Daoy (cell line): ENCODE measurements at places on chromosomes 12 and 14. TPM values are rescaled to one million over a fixed set of nuclear protein-coding genes. Genes with fewer than 3 reads are reported as not detected.

GRCh38 chr14:55019968-55020554 lies 6.8 kb downstream of the WDHD1 start:
- no peak for DNase-seq

DNA sequence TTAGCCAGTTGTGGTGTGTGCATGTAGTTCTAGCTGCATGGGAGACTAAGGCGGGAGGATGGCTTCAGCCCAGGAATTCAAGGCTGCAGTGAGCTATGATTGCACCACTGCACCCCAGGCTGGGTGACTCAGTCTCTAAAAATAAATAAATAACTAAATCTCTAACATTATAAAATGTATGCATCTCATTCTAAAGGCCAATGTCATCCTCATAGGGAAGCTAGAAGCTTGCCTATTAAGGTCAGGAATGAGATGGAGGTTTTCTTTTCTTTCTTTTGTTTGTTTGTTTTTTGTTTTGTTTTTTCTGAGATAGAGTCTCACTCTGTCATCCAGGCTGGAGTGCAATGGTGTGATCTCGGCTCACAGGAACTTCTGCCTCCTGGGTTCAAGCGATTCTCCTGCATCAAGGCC lies 48.8 kb upstream of the PAPLN start:
- DNase-seq = peak; percentile 60

DNA sequence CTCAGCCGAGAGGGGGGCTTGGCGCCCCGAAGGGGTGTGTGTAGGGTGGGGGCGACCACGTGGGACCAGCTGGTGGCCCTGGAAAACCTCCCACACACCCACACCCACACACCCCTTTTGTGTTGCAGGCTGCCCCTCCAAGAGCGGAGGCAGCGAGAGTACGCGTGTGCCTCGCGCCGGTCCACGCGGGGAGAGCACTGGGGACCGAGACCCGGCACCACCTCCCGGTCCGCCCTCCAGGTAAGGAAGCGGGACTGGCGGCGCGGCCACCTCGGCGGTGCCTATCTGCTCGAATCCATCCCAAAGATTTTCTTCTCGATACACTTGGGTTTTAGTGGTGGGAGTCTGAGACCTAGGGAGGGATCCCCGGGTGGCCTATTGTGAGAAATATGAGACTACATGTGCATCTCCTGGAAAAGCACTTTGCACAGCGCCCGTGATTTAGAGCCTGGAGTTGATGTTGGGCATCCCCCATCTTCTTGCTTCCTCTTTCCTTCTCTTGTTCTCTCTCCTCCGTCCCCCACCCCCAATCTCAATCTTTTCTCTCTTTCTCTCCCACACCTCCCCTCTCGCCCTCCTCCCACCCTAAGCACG lies 393 bp downstream of the SYT1 start:
- DNase-seq = peak; percentile 11

GRCh38 chr12:52372216-52373154 lies 5.2 kb upstream of the KRT85 start:
- peak; percentile 85 for DNase-seq

DNA sequence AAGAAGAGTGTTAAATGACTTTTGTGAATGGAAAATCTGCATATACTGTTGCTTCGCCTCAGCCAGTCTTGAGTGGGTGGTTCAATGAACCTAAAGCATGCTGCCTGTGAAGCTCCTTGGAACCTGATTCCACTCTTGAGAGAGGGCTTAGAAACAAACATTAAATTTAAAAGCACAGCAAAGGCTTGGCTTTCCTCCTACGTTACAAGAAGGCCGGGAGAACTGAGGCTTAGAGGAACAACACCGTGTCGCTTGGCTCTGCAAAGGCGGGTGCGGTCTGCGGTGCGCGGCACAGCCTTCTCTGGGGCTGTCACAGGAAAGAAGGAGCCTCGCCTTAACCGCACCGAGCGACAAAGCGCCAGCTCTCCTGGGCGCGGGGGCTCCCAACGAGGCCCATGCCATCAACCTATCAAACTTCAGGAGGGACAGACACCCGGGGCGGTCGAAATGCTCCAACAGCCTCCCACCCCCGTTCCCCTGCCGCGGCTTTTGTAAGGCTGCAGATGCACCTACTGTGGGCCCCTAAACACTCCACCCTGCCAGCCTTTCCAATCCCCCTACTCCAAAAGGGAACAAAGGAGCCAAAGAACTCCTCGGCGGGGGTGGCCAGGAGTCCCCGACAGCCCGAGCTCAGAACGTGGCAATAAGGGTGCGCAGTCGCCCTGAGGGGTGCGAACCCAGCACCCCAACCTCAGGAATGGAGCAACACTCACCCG lies 729 bp downstream of the OSBPL8 start:
- peak; percentile 53 for DNase-seq

GRCh38 chr12:26496170-26496569 lies 300.8 kb downstream of the SSPN start:
- DNase-seq = no peak

DNA sequence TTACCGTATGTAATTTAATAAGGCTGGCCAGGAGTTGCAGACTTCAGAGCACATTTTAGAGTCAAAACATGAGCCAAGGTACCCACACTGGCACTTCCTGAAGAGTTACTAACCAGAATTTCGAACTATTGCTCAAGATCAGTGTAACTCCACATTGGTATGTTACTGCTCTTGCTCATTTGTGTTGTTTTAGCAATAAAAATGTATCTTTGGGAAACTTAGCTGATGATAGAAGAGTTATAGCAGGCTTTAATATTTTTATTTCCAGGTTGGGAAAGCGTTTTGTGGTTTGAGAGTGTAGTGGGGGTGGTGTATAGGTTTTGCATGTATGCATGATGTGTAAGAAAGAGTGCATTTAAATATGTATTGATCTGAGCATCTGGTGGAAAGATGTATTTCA lies 96.6 kb downstream of the SCN8A start:
- no peak for DNase-seq

DNA sequence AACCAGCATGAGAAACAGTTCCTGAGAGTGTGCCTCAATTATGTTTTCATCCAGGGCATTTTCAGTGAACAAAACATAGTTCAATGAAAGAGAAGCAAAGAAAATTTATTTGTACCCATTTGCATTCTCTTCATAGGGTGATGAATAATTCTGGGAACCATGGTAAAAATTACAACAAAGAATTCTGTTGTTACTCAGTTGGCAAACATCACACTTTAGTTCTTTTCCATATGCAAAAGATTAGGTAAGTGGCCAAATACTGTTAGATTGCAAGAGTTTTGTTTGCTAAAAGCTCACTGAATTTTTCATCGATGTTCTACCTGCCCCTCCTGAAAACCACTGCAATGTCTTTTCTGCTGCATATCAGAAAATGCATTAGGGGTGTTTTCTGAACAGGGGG lies 132.4 kb upstream of the RGS6 start:
- no peak for DNase-seq

- DNase-seq = no peak
These were observed 35.5 kb upstream of the SOCS2 start for GRCh38 chr12:93536766-93537488.

GRCh38 chr14:89598548-89599186 lies 181.6 kb upstream of the FOXN3 start:
- DNase-seq = no peak

- peak; percentile 88 for DNase-seq
These were observed 792 bp upstream of the CHD4 start for GRCh38 chr12:6607751-6608591.

GRCh38 chr14:79960288-79960687 lies 251.0 kb downstream of the DIO2 start:
- DNase-seq = no peak

DNA sequence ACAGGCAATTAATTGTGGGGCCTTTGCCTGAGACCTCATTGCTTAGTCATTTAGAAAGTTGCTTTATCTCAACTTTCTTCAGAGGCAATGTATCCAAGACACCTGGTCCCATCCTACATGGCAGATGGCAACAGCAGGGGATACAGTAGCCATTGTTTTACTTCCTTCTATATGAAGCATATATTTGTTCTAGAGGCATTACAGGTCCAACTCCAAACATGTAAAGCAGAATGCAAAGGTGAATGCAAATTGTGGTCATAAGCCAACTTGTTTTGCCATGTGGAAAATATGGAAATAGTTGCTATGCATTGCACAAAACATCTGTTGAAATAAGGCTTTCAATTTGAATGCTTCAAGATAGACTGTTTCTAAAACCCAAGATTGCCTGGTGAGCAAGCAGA lies 109.8 kb upstream of the BCAT1 start:
- no peak for DNase-seq

GRCh38 chr12:111174251-111174960 lies 194.5 kb downstream of the PHETA1 start:
- no peak for DNase-seq

GRCh38 chr14:78448164-78449094 lies 278.3 kb downstream of the NRXN3 start:
- peak; percentile 25 for DNase-seq

DNA sequence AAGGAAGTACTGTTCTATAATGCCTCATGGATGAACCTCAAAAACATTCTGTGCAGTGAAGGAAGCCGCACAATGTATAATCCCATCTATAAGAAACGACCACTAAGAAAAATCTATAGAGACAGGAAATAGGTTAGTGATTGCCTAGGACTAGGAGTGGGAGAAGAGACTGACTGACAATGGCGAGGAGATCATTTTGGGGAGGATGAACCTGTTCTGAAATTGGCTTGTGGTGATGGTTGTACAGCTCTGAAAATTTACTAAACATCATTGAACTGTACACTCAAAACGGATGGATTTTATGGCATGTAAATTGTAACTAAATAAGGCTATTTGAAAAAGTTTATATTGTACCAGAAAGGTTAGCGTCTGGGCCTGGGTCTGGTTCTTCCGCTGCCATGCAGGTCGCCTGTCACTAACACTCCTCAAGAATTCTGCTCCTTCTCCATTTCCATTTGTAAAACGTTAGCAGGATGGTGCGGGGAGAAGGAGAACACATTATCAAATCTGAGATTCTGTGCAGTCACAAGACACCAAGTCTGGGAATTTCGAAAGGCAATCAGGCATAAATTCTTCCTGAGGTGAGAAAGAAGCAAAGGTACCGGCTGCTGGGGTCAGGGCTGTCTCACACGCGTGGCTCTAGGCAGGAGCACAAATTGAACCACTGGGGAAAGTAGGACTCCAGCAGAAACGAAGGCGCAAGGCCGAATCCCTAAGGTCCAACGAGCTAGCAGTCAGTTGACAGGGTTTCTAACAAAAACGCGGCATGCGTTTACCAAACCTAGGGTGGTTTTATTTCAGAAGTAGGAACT lies 845 bp upstream of the COCH start:
- no peak for DNase-seq

GRCh38 chr12:84551373-84551772 lies 361.2 kb downstream of the SLC6A15 start:
- no peak for DNase-seq

DNA sequence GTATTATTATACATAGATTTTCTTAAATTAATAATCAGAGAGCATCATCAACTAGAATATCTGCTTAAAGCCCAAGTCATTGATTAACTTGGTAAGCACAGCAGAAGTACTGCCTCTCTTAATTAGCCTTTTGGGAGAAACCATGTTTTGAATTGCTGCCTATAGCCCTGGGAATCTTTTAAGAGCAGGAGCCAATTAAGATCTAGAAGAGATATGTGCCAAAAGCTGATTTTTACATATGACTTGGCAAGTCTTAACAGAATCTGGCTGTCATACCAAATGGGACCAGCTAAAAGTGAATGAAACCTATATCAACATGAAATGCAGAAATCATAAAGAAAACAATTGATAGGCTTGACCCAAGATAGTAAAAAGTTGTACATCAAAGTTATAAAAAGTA lies 23.2 kb upstream of the WNK1 start:
- no peak for DNase-seq

DNA sequence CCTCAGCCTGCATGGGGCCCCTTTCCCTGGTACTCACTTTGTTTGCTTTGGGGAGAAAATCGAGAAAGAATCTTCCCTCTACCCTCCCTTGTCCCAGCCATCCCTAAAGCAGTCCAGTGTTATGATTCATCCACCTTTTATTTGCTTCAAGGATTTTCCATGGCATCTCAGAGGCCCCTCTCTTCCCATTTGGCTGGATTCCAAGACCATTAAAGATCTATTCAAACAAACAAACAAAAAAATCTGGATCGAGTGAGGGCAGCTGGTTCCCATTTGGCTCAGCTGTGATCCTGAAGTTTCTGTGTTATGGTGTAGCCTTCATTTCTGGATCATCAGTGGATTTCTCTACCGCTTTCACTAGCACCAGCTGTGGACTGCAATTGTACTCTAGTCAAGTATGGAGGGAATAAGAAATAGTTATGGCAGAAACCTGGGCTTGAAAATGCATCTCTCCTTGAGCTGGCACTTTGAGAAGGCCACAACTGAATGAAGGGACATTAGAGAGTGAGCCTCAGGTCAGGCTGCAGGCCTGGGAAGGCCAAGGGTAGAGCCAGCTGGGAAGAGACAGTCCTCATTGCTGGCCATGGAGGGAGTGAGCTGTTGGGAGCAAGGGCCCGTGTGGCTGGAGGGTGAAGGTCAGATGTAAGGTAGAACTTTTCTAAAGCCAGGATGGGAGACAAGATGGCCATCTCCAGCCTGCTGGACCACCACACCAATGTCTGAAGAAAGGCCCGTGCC lies 13.7 kb downstream of the KRT71 start:
- DNase-seq = peak; percentile 67

DNA sequence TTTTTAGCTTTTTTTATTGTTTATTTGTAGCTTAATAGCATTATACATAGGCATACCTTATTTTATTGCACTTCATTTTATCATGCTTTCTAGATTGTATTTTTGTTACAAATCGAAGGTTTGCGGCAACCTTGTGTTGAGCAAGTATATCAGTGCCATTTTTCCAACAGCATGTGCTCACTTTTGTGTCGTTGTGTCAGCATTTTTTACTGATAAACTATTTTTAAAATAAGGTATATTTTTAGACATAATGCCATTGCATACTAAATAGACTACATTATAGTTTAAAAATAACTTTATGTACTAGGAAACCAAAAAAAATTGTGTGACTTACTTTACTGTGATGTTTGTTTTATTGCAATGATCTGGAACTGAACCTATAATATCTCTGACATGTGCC lies 56.2 kb upstream of the RESF1 start:
- no peak for DNase-seq

DNA sequence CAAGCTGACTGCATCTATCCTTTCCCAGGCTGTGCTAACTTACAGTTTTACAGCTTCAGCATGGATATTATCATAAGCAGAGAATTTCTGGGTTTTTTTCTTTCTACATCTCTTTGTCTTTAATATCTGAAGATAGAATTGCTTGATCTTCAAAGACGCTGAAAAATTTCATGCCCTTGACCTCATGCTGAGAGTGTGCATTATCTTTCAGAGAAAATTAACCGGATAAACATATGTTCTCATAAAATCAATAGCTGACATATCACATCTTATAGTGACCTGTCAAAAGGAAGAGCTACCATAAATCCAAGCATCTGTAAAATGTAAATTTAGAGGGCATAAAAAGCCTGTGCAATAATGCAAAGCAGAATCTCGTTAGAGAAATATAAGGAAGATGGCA lies 1704.1 kb upstream of the FLRT2 start:
- no peak for DNase-seq

- DNase-seq = peak; percentile 48
These were observed 63.7 kb downstream of the ZNF664 start for GRCh38 chr12:124036657-124037109.

Gene COCH
- 35.5 and 43.5 TPM in 2 replicates for total RNA-seq

Gene RAD51B
- 6.7 and 15.8 TPM in 2 replicates for total RNA-seq

Gene GALNT8
- total RNA-seq = 3.0 and 6.8 TPM in 2 replicates

Gene BCL2L14
- total RNA-seq = not detected in 2 replicates

Gene E2F7
- total RNA-seq = 16.6 and 19.9 TPM in 2 replicates

Gene SRGAP1
- 0.91 and 1.7 TPM in 2 replicates for total RNA-seq

Gene GLIPR1L1
- not detected in 2 replicates for total RNA-seq

Gene KRT82
- not detected in 2 replicates for total RNA-seq

Gene ARMH4
- total RNA-seq = 2.9 and 3.3 TPM in 2 replicates

Gene KCNJ8
- 1.1 TPM in 1 of 2 replicates, not detected in the other for total RNA-seq
